Suprapubic skin (tissue), 4 donors: ENCODE measurements at places on chromosomes 6 and 20. TPM values are rescaled to one million over a fixed set of nuclear protein-coding genes. Genes with fewer than 3 reads are reported as not detected.

GRCh38 chr20:63877755-63878470, 12.8 kb downstream of the TPD52L2 start:
- no peaks in the 10 kb centered on the region for H3K27me3 ChIP-seq
- H3K4me3 ChIP-seq, result no peak overlapping the region
- DNase-seq, result no peak
- peaks cover 9% of the 10 kb centered on the region for H3K4me1 ChIP-seq
- H3K27ac ChIP-seq, result no peak overlapping the region
- peaks cover 90% of the 10 kb centered on the region for H3K36me3 ChIP-seq

DNA sequence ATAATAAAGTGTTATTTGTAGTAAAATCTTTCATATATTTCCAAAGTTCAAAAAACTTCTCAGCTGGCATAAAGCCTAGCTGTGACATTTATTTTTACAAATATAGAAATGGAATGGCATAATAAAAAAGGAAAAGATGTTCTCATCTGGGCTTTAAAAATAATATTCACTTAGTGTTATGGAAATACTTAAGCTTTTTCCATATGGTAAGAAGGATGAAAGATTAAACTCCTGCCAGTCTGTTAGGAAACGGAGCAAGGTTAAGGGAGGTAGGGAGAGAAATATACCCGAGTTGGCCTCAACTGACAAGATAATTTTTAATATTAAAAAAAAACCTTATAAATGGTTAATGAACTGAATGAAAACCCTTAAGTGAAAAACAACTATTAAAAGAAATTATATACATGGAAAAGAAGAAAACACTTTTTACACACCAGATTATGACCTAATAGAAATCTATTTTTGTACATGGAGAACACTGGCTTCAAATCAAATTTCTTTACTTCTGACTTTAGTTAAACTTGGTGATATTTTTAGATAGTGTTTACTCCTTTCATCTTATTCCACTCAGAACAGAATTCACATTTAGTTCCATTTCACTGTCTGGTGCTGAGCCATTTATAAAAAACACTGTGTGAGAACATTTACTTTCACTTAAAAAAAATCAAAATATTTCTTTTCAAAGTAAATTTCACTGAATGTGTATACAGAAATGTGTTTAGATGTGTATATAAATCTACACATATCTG, 137.0 kb downstream of the DST start:
- H3K36me3 ChIP-seq, result peaks cover 35% of the 10 kb centered on the region
- peak overlapping the region; percentile 33 for H3K27ac ChIP-seq
- H3K4me3 ChIP-seq, result no peak overlapping the region

- no peak overlapping the region for H3K4me3 ChIP-seq
- peaks cover 21% of the 10 kb centered on the region for H3K4me1 ChIP-seq
- peaks cover 3% of the 10 kb centered on the region for H3K36me3 ChIP-seq
- no peak overlapping the region for H3K27ac ChIP-seq
- no peaks in the 10 kb centered on the region for H3K27me3 ChIP-seq
These were observed 3.0 kb downstream of the SLC25A27 start for GRCh38 chr6:46655803-46656202.

- no peaks in the 10 kb centered on the region for H3K4me1 ChIP-seq
- no peak for DNase-seq
- H3K4me3 ChIP-seq, result no peak overlapping the region
- no peaks in the 10 kb centered on the region for H3K27me3 ChIP-seq
- no peak overlapping the region for H3K27ac ChIP-seq
- peaks cover 14% of the 10 kb centered on the region for H3K36me3 ChIP-seq
These were observed 46.2 kb downstream of the AKIRIN2 start for GRCh38 chr6:87655824-87656223.

DNA sequence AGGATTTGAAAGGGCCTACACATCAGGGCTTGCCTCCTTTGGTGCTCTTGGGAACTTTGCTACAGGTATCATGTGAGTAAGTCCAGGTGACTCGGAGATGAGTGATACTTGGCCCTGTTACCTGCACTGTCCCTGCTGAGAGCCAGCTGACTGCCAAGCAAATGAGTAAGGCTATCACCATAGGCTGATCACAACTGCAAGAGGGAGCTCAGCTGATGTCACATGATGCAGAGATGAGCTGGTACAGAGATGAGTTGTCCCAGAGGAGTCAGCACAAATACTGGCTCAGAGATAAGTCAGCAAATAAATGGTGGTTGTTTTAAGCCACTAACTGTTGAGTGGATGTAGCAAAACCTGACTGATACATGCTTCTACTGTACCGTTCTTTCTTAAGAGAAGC, 41.4 kb downstream of the LAMP5 start:
- no peaks in the 10 kb centered on the region for H3K36me3 ChIP-seq
- no peak overlapping the region for H3K27ac ChIP-seq
- H3K4me1 ChIP-seq, result no peaks in the 10 kb centered on the region
- no peak overlapping the region for H3K4me3 ChIP-seq
- H3K27me3 ChIP-seq, result peaks cover 2% of the 10 kb centered on the region

GRCh38 chr20:20060234-20060998, 8.1 kb downstream of the CFAP61 start:
- no peak for DNase-seq
- H3K36me3 ChIP-seq, result no peaks in the 10 kb centered on the region
- peaks cover 15% of the 10 kb centered on the region for H3K27me3 ChIP-seq
- H3K4me1 ChIP-seq, result no peaks in the 10 kb centered on the region
- H3K27ac ChIP-seq, result no peak overlapping the region
- H3K4me3 ChIP-seq, result no peak overlapping the region

GRCh38 chr6:130070326-130070725, 51.9 kb downstream of the L3MBTL3 start:
- H3K27ac ChIP-seq, result no peak overlapping the region
- H3K4me3 ChIP-seq, result no peak overlapping the region
- H3K4me1 ChIP-seq, result peaks cover 4% of the 10 kb centered on the region
- no peaks in the 10 kb centered on the region for H3K27me3 ChIP-seq
- peaks cover 8% of the 10 kb centered on the region for H3K36me3 ChIP-seq

DNA sequence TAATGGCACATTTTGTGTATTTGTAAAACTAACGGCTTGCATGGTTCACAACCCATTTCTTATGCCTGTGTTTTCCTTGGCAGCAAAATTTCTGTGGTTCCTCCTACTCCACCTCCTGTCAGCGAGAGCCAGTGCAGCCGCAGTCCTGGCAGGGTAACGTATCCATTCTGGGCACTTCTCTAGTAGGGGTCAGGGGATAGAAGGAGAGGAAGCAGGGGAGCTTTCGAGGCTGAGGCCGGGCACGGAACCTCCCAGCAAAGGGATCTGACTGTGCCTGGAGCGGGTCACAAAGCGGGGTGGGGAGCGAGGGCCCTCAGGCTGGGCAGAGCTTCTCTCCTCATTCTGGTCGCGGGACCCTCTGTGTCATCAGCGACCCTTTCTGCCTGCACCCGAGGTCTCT, 58.4 kb downstream of the SYTL3 start:
- H3K4me1 ChIP-seq, result peaks cover 40% of the 10 kb centered on the region
- no peaks in the 10 kb centered on the region for H3K27me3 ChIP-seq
- H3K36me3 ChIP-seq, result no peaks in the 10 kb centered on the region
- DNase-seq, result no peak

DNA sequence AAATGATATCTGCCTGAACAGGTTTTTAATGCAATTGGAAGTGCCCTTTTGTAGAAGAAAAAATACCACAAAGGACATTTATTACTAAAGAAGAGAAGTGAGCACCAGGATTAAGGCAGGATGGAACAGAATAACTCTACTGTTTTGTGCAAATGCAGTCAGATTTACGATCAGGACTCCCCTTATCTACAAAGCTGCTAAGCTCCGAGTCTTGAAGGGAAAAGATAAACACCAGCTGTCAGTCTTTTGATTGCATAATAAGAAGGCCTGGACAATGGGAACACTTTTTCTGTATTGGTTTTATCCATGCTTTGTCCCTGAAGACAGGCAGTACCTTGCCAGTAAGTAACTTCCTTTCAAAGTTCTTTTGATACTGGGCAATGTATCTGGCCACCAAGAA, 797.9 kb upstream of the SLC35B3 start:
- H3K4me1 ChIP-seq, result no peaks in the 10 kb centered on the region
- no peaks in the 10 kb centered on the region for H3K36me3 ChIP-seq
- H3K4me3 ChIP-seq, result no peak overlapping the region
- no peaks in the 10 kb centered on the region for H3K27me3 ChIP-seq

Gene SYCP2L
- total RNA-seq, result 0.49 TPM

Gene COQ3
- total RNA-seq, result 2.6 TPM

Gene FOXA2
- total RNA-seq, result not detected
